SJSA1 (cell line): ENCODE measurements at places on chromosomes 13 and 19.

DNA sequence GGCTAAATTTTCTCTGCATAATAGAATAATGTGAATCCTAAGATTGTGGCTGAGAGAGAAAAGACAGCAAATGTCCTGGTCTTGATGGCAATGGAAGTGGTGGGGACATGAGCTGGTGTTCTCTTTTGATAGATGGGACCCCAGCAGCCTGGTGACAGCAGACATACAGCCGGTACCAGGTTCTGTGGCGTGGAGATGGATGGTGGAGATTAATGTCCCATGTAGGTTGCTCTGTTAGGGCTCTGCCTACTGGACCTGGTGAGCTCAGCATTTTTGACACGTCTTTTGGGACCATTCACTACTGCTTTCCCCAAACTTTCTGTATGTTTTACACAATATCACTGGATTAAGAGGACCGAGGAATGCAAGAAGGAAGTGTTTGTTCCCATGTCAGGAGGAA, 8.2 kb upstream of the SIGLEC14 start:
- no peak for DNase-seq

- peak; percentile 78 for DNase-seq
These were observed 678 bp downstream of the ISOC2 start for GRCh38 chr19:55460670-55461258.

GRCh38 chr19:52734331-52734892, 432 bp downstream of the ZNF611 start:
- DNase-seq, result no peak

- DNase-seq, result peak; percentile 37
These were observed 29.7 kb upstream of the MIER2 start for GRCh38 chr19:374183-374885.

- no peak for DNase-seq
These were observed 299.1 kb upstream of the OBI1 start for GRCh38 chr13:78958006-78958405.

- DNase-seq, result no peak
These were observed 439 bp downstream of the DZIP1 start for GRCh38 chr13:95643936-95644598.

- DNase-seq, result peak; percentile 50
These were observed 47.4 kb upstream of the RCBTB2 start for GRCh38 chr13:48580185-48580803.

- DNase-seq, result no peak
These were observed 632 bp downstream of the MARK4 start for GRCh38 chr19:45251452-45252354.

GRCh38 chr19:6297202-6297601, 17.4 kb upstream of the MLLT1 start:
- no peak for DNase-seq

GRCh38 chr19:45784096-45784495, 1.8 kb upstream of the DMPK start:
- no peak for DNase-seq

- no peak for DNase-seq
These were observed 42.7 kb upstream of the ABCC4 start for GRCh38 chr13:95343944-95344343.

- no peak for DNase-seq
These were observed 62.4 kb upstream of the KLHL1 start for GRCh38 chr13:70170689-70171088.

DNA sequence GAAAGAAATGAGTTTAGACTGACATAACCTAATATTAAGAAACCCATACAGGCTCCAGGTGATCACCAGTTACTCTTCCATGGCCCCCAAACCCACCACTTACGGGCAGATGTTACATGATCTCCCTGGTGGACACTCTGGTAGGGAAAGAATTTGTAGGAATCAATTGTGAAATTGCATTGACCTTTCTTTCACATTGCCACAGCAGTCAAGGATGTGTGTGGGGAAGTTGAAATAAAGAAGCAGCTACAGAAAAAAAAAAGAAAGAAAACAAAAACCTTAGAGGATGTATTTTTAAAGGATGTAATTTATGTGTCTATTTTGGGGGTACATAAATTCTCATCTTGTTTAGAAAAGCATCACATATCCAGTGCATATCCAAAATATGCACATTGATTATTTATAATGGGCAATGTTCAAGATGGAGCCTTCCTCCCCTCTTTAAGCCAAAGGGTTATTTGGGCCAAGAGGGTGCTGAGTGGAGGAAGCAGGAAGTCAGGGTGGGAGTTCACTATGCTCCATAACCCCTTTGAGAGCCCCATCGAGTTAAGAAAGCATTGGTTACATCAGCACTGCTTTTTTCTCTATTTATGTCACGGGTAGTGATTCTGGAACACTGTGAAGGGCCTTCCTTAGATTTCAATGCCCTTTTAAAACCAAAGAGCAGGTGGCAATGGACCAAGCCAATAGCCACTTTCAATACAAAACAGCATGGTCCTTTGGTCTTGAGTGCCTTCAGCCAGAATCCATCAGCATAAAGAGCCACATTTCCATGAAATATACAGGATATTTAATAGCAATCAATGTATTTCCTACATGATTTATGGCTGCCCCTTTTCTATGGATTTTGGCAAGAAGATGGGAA, 169.6 kb downstream of the LACC1 start:
- no peak for DNase-seq

DNA sequence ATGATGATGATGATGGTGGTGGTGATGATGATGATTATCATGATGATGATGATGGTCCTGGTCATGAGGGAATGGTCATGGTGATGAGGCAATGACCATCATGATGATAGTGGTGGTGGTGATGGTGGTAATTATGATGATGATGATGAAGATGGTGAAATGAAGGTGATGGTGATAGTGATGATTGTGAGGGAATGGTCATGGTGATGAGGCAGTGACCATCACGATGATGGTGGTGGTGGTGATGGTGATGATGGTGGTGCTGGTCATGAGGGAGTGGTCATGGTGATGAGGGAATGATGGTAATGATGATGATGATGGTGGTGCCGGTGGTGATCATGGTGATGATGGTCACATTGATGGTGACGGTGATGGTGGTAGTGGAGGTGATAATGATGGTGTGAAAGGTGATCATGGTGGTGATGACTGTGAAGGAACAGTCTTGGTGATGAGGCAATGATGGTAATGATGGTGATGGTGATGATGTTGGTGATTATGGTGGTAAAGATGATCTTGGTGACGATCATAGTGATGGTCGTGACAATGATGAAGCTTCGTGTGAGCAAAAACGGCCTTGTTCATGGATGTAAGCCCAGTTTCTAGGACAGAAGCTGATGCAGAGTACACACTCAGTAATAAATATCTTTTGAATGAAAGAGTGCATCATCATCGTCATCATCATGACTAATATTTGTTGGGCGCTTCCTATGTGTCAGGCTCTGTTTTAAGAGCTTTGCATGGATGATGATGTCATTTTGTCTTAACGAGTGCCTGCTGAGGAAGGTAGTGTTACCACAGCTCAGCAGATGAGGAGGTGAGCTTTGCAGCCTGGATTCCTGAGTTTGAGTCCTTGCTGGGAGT, 17.3 kb downstream of the SBK2 start:
- DNase-seq, result no peak

DNA sequence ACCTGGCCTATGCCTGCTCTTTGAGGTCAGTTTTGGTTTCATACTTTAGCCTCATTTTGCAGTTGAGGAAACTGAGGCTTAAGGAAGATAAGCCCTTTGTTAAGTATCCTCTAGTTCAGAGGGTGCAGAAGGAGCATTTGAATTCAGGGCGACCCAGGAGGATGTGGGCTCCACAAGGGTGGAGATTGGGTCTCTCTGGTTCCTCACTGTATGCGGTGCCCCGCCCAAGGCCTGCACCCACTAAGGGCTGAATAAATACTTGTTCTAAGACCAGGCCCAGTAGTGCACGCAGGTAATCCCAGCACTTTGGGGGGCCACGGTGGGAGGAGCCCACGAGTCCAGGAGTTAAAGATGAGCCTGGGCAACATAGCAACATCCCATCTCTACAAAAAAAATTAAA, 768 bp upstream of the SLC44A2 start:
- no peak for DNase-seq

DNA sequence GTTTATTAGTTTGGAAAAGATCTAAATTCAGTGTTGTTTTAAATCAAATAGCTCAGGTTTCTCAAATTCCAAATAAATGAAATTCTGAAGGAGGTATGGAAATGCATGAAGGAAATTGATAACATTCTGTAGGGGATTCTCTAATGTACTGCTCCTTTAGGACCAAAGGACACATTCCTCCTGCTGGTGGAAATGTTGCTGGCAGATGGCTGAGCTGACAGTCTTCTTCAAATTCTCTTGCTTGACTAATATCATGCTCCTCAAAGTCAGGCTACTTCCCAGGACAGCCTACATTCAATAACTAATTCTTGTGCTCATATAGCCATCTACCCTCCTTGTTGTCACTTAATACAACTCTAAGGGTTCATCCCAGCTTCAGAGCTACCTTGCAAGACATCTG, 1118.5 kb downstream of the PCDH9 start:
- no peak for DNase-seq

GRCh38 chr19:38977445-38978325, 2.1 kb upstream of the FBXO17 start:
- DNase-seq, result no peak

DNA sequence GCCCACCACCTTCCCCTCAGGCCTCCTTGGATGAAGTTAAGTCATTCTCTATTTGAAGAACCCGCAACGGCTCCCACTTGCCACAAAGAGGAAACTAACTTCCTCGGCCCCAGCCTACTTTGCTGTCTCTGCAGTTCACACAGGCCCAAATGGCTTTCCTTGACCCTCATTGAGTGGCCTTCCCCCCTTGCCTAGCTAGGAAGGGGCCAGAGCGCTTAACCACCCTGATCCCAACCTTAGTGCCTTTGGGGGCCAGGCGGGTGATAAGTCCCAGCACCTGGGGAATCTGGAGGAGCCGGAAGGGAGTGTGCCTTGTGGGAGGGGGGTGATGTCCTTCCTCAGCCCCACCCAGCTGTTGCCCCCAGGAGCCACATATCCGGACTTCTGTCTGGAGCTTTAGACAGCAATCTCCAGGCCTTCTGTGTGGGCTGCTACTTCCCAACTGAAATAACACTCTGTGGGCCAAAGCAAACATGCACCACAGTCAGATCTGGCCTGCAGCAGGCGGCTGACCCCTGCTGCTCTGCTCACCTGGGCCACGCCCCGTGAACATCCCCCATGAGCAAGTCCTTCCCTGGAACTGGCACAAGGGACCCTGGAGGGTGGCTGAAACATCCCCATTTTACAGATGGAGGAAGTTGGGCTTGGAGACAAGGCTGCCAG, 10.5 kb downstream of the NECTIN2 start:
- peak; percentile 78 for DNase-seq

DNA sequence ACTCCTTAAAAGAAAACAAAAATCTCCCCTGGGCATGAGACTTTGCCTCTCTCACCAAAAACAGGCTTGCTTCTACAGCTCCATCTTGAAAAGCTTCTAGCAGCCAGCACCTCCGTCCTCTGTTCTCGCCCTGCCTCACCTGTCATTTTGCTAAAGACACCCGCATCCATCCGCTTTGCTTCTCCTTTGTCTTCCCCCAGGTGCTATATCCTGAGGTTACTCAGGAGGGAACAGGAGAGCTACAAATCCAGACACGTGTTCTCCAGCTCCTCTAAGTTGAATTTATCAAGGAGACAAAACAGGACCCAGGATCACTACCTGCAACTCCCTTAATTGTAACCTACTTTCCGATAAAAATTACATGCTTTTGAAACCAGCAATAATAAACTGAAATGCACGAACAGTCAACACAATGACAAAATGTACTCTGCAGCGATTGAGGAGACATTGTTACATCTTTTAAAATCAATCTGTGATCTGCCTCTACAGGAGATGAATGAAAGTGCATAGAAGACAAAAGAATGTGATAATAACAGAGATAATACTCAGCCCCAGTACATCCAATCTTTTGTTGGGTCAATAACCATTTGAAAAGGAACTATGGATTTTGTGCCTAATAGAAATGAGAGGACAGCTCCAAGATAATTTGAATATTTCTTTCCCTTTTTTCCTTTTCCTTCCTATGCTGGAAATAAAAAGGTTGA, 221.2 kb downstream of the DCLK1 start:
- no peak for DNase-seq
